HepG2 (cell line): ENCODE measurements at places on chromosomes 5 and 9.

GRCh38 chr5:17099946-17100345 is 117.5 kb upstream of the BASP1 start:
- DNase-seq, result no peak

- DNase-seq, result no peak
Observed at GRCh38 chr5:108579236-108579635, 168.5 kb upstream of the FER start.

DNA sequence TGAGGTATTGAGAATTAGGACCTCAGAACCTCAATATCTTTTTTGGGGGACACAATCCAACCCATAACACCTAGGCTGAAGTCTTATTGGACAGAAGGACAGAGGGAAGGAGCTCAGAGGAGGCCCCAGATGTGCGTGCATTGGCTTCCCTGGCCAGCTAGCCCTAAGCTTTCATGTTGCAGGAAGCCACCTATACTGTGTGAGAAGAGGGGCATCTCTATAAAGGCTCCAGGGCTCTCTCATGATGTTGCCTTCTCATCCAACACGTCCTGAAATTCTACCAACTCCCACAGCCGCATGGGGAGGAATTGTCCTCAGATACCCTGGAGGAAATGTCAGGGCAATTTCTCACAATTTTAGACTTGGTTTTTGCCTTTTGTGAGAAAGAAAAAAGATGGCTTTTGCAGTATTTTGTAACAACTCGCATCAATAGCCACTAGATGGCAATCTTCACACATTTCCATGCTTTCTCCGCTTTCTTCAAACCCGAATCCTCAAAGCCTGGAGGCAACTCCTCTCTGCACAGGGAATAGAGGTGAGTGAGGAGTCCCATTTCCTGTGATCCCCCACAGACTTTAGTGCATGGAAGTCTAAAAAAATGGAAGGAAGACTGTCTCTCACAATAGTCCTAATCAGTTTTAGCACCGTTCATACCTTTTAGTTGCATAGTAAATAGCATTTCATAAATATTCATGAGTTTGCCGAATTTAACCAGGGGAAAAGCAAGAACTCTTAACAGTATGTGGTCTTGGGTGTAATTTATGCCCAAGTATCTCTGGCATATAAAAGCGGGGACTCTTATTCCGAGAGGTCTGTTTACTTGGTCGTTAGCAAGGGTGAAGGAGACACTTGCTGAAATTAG is 7.4 kb upstream of the PPP3R2 start:
- DNase-seq, result peak; percentile 46

DNA sequence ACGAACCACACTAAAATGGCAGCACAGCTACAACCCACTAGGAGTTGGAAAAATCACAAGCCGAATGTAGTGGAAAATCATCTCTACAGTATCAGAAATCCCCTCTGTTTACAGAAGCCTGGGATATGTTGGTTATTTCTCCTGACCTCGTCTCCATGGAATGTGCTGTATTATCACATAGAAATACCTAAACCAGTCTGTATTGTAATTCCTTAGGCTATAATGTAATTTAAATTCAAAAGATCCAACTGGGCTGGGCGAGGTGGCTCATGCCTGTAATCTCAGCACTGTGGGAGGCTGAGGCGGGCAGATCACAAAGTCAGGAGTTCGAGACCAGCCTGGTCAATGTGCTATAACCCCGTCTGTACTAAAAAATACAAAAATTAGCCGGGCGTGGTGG is 244.8 kb upstream of the MPDZ start:
- no peak for DNase-seq

- no peak for DNase-seq
Observed at GRCh38 chr5:574906-575305, 37.2 kb upstream of the CEP72 start.

- no peak for DNase-seq
Observed at GRCh38 chr5:149337736-149338135, 7.6 kb upstream of the GRPEL2 start.

DNA sequence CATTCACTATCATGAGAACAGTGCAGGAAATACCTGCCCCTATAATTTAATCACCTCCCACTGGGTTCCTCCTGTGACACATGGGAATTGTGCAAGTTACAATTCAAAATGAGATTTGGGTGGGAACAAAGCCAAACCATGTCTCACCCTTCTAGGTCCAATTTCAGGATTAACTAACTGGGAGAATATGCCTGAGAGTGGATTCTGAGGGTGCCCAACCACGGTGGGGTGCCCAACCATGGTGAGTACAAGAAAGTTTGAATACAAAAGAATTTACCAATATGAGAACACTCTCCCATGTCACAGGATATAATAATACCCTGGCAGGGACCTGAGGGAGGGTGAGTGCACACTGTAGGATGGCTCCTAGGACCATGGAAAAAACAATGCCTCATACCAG is 17.2 kb upstream of the GDA start:
- no peak for DNase-seq

- DNase-seq, result no peak
Observed at GRCh38 chr9:124130277-124131075, 118.9 kb downstream of the LHX2 start.

DNA sequence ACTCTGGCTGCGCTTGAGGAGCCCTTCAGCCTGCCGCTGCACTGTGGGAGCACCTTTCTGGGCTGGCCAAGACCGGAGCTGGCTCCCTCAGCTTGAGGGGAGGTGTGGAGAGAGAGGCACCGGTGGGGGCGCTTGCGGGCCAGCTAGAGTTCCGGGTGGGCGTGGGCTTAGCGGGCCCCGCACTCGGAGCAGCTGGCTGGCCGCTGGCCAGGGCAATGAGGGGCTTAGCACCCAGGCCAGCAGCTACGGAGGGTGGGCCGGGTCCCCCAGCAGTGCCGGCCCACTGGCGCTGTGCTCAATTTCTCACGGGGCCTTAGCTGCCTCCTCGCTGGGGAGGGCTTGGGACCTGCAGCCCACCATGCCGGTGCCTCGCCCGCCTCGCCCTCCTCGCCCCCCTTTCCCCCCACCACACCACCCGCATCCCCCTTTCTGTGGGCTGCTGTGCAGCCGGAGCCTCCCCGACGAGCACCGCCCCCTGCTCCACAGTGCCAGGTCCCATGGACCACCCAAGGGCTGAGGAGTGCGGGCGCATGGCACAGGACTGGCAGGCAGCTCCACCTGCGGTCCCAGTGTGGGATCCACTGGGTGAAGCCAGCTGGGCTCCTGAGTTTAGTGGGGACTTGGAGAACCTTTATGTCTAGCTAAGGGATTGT is 954.5 kb downstream of the DTWD2 start:
- DNase-seq, result no peak
